Fibroblast of gingiva (primary cell): ENCODE measurements at places on chromosomes 11 and 22.

DNA sequence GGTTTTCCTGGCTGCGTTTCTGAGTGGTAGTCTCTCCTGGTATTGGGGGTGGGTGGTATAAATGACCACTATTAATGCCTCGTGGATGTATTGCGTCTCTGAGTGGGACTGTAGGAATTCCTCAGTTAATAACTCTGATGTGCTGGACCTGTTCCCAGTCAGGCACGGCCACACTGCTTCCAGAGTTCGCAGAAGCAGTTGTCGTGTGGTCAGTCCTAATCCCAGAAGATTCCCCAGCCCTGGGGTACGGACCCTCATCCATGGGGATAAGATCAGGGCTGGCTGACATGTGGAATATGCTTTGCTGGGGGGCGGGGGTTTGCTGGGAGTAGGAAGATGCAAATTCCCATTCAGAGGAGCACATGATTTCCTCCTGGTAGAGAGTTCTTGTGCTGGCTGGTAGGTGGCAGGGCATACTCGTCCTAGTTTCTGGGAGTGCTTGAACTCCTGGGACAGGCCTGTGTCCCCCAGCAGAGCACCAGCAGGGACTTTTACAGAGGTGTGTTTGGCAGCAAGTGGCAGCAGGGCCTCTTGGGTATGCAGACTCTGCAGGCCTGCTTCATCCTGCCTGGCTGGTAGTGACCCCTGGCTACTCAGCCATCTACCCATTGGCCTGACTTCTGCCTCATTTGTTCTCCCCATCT lies 157.4 kb downstream of the NAV2 start:
- no peak for DNase-seq

GRCh38 chr11:113378692-113379091 lies 8.9 kb upstream of the ANKK1 start:
- DNase-seq: no peak

GRCh38 chr11:85589373-85589772 lies 37.8 kb downstream of the DLG2 start:
- DNase-seq: no peak

GRCh38 chr22:46619240-46619829 lies 851 bp upstream of the GRAMD4 start:
- DNase-seq: no peak

DNA sequence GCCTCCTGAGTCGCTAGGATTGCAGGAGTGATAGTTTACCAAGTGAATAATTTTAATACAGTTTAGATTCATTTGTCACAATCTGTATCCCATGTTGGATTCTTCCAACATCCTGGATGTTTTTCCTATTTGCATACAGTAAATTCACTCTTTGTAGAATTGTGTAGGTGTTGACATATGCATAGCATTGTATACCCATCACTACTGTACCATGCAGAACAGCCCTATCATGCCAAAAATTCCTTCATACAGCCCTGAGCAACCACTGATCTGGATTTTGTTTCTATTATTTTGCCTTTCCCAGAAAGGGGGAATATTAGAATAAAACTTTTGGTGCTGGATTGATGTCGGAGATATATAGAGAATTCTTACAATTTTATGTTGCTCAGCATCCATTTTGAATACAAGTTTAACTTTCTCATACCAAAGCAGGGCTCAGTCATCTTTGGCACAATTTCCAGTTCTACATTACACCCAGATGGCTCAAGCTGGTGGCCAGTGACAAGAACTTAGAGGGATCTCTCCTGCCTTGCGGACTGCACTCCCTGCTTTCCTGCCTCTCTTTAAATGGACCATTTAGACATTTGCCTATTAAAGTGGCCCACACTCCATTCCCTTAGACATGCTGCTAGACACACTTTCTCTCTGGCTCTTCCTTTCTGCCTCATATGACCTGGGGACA lies 45.4 kb upstream of the CFAP300 start:
- peak; percentile 8 for DNase-seq

DNA sequence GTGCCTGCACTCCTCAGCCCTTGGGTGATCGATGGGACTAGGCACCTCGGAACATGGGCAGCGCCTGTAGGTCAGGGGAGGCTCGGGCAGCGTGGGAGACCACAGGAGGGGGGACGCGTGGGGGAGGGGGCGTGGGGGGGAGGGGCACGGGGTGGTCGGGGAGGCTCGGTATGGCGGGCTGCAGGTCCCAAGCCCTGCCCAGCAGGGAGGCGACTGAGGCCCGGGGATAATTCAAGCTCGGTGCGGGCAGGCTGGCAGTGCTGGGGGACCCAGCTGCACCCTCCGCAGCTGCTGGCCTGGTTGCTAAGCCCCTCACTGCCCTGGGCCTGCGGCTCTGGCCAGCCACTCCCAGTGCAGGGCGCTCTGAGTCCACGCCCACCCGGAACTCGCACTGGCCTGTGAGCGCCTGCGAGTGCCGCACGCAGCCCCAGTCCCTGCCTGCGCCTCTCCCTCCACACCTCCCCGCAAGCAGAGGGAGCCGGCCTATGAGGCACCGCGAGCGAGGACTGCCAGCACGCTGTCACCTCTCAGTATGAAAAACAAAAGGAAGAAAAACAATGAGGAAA lies 1698.3 kb upstream of the RAG2 start:
- DNase-seq: no peak

- DNase-seq: peak; percentile 38
Measured at GRCh38 chr11:76614471-76615179, 55.9 kb downstream of the LRRC32 start.

DNA sequence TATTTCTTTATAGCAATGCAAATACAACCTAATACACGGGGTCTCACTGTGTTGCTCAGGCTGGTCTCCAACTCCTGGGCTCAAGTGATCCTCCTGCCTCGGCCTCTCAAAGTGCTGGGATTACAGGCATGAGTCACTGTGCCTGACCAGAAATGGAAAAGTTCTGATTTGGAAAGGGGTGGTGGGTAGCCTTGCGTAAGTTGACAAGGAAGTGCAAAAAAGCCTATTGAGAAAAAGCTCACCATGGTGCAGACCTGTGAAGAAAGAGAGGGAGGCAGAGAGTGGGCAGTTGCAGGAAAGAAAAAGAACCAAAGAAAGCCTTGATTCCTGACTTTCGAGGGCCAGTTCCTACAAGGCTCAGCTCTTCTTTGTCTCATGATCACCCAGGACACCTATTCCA lies 27.1 kb downstream of the AGBL2 start:
- DNase-seq: no peak

DNA sequence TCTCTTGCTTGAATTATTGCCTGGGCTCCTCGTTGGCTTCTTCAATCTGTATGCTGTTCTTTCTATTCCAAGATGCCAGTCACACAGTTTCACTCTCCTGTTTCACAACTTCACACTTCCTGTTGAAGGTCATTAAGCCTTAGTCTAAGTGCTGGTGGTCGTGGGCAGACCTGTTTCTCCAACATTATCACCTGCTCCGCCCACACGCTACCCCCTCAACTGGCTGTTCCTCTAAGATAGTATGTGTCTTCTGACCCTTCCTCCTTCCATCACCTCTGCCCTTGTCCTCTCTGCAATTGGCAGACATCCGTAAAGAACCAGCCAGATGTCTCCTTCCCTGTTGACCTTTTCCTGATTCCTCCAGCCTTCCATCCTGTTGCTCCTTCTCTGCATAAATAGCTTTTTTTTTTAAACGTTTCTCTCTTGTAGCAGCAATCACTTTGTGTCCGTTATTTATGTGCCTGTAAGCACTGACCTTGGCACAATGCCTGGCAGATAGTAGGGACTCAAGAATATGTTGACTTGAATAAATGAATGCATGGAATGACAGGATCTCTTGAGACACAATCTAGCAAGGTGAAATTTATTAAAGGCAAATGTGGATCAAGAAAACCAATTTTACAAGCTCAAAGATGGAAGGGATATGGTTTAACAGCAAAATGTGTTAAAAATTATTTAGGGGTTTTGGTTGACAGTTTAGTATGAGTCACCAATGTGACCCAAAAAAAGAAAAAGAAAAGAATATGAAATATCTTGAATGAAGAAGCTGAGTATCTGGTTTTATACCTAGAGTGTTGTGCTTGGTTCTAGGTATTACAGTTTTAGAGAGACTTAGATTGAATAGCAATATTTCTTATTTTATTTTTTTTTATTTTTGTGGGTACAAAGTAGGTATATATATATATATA lies 12.6 kb downstream of the DIXDC1 start:
- no peak for DNase-seq
